ENCODE measurements at places on chromosomes 16 and 17. TPM values are rescaled to one million over a fixed set of nuclear protein-coding genes. Genes with fewer than 3 reads are reported as not detected.

GRCh38 chr16:946048-946395 is 24.8 kb downstream of the LMF1 start:
- peak; percentile 51 for DNase-seq
- H3K27ac ChIP-seq: no peak overlapping the region
- no peaks in the 10 kb centered on the region for H3K27me3 ChIP-seq
- no peak overlapping the region for H3K4me3 ChIP-seq
- no peaks in the 10 kb centered on the region for H3K4me1 ChIP-seq

DNA sequence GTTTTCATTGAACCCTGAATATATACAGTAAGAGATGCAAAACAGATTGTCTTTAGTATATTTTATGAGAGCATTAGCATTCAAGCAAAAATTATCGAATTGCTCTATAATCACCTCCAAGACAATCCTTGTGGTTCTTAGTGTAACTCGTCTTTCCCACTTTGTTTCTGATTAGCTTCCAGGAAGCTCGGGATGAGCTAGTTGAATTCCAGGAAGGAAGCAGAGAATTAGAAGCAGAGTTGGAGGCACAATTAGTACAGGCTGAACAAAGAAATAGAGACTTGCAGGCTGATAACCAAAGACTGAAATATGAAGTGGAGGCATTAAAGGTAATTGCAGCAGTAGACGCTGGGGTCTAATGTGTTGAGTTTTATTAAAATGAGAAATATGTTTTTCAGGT is 9.9 kb downstream of the NDEL1 start:
- H3K4me3 ChIP-seq: no peak overlapping the region
- H3K4me1 ChIP-seq: peaks cover 64% of the 10 kb centered on the region
- H3K27ac ChIP-seq: no peak overlapping the region
- peaks cover 78% of the 10 kb centered on the region for H3K36me3 ChIP-seq

GRCh38 chr17:67818110-67819002 is 6.9 kb upstream of the BPTF start:
- no peak overlapping the region for H3K27ac ChIP-seq
- H3K4me1 ChIP-seq: peaks cover 11% of the 10 kb centered on the region
- no peaks in the 10 kb centered on the region for H3K36me3 ChIP-seq
- H3K4me3 ChIP-seq: no peak overlapping the region
- H3K27me3 ChIP-seq: no peaks in the 10 kb centered on the region

- DNase-seq: no peak
- peaks cover 3% of the 10 kb centered on the region for H3K4me1 ChIP-seq
- H3K4me3 ChIP-seq: no peak overlapping the region
- H3K27me3 ChIP-seq: no peaks in the 10 kb centered on the region
Measured at GRCh38 chr17:13582776-13583547, 18.8 kb downstream of the HS3ST3A1 start.

- H3K36me3 ChIP-seq: no peaks in the 10 kb centered on the region
- H3K27me3 ChIP-seq: no peaks in the 10 kb centered on the region
- no peak for DNase-seq
- no peak overlapping the region for H3K4me3 ChIP-seq
- H3K27ac ChIP-seq: no peak overlapping the region
Measured at GRCh38 chr16:79263425-79263824, 337.1 kb downstream of the MAF start.

DNA sequence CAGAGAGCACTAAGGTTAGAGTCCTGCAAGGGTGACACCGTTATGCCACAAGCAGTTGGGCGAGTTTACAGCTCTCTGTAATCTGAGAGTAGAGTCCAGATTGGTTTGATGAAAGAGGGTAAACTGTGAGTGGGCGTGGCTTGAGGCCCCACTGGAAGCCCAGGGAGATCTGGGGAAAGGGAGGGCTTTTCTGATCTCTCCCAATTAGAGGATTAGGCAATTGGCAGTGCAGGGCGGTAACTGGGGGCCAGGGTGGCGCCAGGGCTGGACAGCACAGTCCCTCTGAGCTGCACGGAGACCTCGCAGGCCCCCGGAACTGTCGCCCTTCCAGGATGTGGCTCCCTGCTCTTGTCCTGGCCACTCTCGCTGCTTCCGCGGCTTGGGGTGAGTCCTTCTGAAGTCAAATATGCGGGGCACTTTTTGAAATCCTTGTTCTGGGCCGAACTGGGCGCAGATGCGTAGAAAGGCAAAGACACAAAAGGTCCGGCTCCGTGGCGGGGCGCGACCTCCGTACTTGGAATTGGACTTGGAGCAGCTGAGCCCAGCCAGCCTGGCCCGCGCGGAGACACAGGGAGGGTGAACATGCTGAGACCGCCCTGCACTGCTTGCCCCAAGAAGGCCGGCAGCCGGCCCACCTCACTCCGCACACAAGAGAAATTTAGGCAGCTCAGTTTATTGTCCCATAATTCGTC is 72.4 kb downstream of the CES1 start:
- H3K27me3 ChIP-seq: no peaks in the 10 kb centered on the region
- no peak overlapping the region for H3K4me3 ChIP-seq
- no peak for DNase-seq
- no peaks in the 10 kb centered on the region for H3K36me3 ChIP-seq
- H3K4me1 ChIP-seq: no peaks in the 10 kb centered on the region
- no peak overlapping the region for H3K27ac ChIP-seq

- peak; percentile 68 for DNase-seq
- H3K4me1 ChIP-seq: peaks cover 12% of the 10 kb centered on the region
- H3K27ac ChIP-seq: no peak overlapping the region
- H3K27me3 ChIP-seq: no peaks in the 10 kb centered on the region
Measured at GRCh38 chr17:80997424-80998117, 5.9 kb downstream of the CHMP6 start.

- peaks cover 13% of the 10 kb centered on the region for H3K4me1 ChIP-seq
- DNase-seq: peak; percentile 68
- no peaks in the 10 kb centered on the region for H3K36me3 ChIP-seq
- no peak overlapping the region for H3K27ac ChIP-seq
Measured at GRCh38 chr17:5122586-5123342, 6.9 kb downstream of the USP6 start.

Gene KCNJ18
- not detected for polyA plus RNA-seq

Gene KRT28
- not detected for polyA plus RNA-seq

Gene TAC4
- not detected for polyA plus RNA-seq

Gene KRT222
- polyA plus RNA-seq: 6.2 TPM

Gene DPH1
- 20.6 TPM for polyA plus RNA-seq

Gene OSBPL7
- 10.7 TPM for polyA plus RNA-seq
